ENCODE measurements at places on chromosomes 1 and 21.

GRCh38 chr1:26102119-26102518, 9.5 kb upstream of the PDIK1L start:
- DNase-seq: no peak

DNA sequence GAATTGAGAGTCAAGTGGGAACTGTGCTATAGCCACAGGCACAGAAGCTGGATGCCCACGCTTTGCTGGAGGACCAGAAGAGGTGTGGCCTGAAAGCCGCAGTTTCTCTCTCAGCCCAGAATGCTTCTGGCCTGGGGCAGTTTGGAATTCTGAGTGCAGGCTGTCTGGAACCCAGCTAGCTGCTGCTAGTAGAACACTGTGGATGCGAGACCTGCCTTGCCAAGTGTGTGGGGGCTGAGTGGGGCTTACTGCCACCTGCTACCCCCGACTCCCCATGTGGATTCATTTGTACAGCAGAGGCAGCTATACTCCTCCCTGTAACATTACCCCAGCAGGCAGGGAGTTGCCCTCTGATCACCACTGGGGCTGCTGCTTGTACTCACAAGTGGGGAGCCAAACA, 12.2 kb downstream of the ADAMTS1 start:
- no peak for DNase-seq

DNA sequence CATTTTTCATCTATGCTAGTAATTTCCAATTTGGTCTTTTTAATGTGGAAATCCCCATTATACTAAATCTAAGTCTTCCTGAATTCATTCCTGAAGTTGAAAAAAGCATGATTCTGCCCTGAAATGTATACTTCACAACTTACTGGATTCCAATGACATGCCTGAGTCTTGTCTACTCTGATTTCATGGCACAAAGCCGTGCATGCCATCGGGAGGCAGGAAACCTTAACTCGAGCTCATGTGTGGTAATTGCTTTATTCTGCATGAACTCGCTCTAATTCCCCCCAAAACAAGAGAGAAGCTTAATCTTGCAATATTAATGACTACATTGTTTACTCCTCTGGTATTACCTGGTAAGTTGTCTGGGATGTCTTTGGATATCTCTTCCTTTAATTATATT, 39.6 kb upstream of the PBX1 start:
- DNase-seq: no peak

DNA sequence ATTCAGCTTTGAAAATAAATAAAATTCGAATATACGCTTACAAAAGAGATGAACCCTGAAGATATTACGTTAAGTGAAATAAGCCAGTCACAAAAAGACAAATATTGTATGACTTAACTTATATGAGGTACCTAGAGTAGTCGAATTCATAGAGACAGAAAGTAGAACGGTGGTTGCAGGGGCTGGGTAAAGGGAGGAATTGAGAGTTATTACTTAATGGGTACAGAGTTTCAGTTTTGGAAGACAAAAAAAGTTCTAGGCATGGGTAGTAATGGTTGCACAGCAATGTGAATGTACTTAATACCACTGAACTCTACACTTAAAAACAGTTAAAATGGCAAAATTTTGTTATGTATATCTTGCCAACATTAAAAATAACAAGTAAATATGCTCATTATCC, 48.6 kb upstream of the ZNHIT6 start:
- no peak for DNase-seq

DNA sequence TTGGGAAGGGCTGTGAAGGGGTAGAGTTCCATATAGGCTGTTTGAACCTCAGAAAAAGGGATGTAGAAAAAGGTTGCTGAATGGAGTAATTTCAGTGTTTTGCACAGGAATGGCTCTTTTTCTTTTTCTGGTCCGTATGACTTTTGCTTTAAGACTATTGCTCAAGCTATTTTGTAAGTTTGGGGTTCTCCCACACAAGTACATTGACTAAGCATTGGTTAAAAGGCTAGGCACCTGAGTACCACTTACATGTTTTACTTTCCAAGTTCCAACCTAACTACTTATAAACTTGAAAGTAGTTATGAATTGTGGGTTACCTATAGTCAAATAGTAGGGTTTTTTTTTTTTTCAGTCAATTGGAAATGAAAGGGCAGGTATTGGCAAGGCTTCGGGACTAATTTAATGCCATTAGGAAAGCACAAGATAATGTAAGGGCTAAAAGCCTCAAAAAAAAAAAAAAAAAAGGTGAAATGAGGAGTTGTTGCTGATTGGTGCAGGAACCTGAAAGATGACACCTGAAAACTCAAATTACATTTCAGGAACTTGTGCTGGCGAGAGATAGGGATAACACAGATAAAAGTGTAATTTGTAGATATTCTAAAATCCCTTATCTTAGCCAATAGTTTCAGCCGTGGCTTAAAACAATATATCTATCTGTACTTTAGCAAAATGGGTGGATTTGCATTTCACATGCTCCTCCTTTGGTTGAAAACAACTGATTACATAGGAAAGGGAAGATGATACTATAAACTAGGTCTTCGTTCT, 209.5 kb downstream of the RPS6KC1 start:
- no peak for DNase-seq

- no peak for DNase-seq
Measured at GRCh38 chr1:10945991-10946509, 66.4 kb upstream of the TARDBP start.

GRCh38 chr1:184296466-184297243, 90.2 kb upstream of the C1orf21 start:
- DNase-seq: peak; percentile 81

- DNase-seq: no peak
Measured at GRCh38 chr1:228118040-228118439, 8.9 kb upstream of the MRPL55 start.

DNA sequence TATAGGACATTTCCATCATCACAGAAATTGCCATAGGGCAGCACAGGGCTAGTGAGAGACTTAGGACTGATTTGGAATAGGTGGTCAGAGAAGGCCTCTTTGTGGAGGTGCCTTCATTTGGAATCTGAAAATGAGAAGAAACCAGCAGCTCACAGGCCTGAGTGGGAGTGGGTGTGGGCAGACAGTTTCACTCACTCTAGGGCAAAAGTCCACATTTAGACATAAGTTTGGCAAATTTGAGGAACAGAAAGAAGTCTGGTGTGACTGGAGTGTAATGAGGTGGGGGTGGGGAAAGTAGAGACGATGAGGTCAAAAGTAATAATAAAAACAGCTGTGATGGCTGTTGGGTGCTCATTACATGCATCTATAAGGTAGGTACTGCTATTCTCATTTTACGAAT, 22.4 kb upstream of the BCAR3 start:
- DNase-seq: no peak

GRCh38 chr1:178774263-178774662, 49.2 kb downstream of the RALGPS2 start:
- no peak for DNase-seq

- no peak for DNase-seq
Measured at GRCh38 chr1:203405703-203406438, 54.9 kb upstream of the FMOD start.

DNA sequence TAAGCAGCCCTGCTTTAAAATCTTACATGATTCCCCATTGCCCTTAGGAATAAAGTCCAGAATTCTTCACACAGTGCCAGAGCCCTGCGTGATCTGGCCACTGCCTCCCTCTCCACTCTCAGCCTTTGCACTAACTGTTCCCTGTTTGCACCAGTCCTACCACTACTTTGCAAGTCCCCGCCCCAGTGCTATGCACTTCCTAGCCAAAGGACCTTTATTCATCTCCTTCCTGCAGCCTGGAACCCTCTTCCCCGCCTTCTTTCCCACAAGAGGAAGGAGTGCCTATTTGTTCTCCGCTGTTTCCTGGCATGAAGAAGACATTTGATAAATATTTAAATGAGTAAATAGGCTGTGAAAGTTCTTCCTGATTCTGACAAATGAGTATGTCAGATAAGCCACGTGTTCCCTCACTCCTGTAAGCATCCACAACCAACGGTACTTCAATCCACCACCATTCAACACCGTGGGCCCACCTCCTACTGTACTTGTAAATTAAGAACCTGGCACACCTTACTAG, 23.9 kb downstream of the CAPN8 start:
- no peak for DNase-seq

DNA sequence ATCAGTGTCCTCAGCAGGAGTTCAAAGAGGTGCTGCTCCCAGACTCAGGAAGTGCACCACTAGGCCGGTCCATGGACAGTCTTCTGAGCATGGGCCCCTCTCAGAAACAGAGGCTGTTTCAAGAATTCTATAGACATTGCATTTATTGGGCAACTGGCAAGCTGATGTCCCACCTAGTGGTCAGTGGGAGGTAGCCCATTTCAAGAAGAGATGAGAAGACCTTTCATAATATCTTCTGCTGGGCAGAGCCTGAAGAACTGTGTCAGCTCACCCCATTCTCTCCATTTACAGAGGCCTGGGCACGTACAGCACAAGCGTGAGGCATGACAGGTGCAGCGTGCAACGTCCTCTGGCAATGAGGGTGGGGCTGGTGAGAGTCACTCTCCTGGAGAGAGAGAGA, 216.0 kb downstream of the DYRK1A start:
- DNase-seq: peak; percentile 28

GRCh38 chr21:14285147-14285761, 69.3 kb downstream of the RBM11 start:
- no peak for DNase-seq

DNA sequence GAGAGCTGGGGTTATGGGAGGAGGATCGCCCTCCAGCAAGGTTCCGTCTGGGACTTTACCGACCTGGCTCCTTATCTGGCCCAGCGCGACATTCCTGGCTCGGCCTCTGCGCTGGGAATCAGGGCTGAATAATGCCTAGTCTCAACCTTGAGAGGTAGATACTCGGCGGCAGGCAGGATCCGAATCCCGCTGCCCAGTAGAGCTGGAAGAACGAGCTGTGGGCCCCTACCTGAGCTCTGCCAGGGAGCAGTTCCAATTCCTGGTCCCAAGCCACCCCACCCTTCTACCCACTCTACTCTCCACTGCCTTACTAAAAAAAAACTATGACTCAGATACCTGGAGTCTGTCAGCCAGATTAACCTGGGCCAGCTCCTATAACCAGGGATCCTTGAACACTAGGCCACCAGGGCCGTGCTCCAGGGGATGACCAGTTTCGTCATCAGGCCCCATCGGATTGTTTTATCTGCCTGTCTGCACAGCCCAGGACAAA, 53.6 kb downstream of the RHBG start:
- DNase-seq: no peak

DNA sequence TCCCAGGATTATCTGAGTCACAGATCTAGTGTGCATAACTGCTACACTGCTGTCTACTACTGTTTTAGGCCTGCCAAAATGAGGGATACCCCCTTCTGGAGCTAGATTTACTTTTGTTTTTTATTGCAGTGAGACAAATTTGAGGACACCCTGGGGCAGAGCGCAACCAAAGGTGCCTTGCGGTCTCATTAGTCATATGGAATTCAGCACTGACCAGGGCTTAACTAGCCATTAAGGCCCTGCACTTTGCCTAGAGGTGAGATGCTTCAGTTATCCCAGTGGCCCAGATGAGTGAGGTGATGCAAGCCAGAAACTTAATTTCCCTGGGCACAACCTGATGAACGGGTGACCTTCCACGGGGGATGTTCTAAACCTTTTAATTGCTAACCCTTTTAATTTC, 998 bp upstream of the SPAG17 start:
- DNase-seq: no peak

GRCh38 chr21:46033410-46034400, 52.1 kb downstream of the COL6A1 start:
- no peak for DNase-seq

- peak; percentile 16 for DNase-seq
Measured at GRCh38 chr1:96364576-96364975, 357.0 kb upstream of the PTBP2 start.

DNA sequence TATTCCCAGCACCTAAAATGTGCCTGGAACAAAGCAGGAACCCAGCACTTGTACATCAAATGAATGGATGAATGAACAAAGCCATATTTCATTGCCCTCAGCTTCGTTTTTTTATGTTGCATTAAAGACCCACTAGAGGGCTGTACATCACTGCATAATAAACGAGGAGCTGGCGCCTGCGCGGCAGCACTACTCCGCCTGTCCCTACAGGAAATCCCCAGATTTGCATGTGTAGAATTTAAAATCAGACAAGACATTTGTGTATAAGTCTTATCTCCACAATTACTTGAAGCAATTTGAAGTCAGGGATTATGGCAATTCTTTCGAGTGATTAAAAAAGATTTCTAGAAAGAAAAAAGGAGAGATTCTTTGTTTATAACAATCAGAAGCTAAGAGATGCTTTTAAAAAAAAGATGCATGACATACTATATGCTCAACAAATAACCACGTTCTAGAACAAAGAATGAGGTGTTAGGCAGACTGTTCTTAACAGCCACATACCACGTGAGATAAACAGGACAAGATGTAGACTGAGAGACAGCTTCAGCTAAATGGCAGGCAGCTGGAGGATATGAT, 5.4 kb upstream of the NEK2 start:
- peak; percentile 60 for DNase-seq

DNA sequence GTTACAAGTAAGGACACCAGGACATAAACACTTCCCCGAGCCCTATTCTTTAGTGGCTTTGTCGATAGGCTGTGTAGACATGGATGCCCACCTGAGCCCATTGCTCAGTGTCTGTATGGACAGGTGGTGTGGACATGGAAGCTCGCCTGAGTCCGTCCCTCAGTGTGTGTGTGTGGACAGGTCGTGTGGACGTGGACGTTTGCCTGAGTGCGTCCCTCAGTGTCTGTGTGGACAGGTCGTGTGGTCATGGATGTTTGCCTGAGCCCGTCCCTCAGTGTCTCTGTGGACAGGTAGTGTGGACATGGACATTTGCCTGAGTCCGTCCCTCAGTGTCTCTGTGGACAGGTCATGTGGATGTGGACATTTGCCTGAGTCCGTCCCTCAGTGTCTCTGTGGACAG, 38.7 kb upstream of the COL6A2 start:
- DNase-seq: no peak

DNA sequence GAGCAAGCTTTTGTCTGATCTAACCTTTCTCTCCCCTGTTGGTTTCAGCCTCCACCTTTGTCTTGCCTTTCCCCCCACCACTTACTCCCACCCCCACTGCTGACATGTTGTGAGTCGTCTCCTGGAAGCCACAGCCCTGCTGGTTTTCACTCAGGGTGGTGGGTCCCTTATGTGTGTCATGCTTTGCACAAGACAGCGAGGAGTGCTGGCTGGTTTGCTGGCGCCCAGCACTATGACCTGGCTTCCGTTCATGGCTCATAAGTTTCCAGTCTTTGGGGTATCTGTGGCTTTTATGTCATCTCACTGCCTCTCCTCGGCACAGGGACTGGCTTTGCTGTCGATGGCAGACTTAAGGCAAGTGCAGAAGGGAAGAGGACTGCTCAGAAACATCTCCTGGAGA, 177.7 kb downstream of the KIF26B start:
- no peak for DNase-seq

DNA sequence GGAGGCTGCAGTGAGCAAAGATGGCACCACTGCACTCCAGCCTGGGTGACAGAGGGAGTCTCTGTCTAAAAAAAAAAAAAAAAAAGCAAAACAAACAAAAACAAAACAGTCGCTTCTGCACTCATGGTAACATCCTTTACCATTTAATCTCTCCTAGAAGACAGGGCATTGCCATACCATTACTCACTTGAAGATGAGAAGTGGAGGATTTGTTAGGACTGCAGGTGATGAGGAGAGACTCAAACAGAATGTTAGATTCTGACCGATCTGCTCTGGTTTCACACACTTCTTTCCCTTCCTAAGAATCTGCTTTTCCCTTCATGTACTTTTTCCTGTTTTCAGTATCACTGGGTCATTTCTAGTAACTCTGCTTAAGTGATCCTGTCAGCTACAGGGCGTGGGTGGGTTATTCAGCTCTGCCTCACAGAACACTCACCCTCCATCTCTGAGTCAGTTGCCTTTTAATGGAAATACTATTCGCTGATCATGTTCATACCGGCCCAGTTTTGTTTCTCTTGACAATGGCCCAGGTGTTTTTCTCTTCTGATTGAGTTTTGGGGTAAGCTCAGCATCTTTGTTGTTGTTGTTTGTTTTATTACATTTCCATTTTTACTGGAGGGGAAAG, 148.0 kb upstream of the ERG start:
- DNase-seq: no peak

Measured in GM04504 (cell line).